D341Med (cell line): ENCODE measurements at places on chromosomes 7 and 10.

DNA sequence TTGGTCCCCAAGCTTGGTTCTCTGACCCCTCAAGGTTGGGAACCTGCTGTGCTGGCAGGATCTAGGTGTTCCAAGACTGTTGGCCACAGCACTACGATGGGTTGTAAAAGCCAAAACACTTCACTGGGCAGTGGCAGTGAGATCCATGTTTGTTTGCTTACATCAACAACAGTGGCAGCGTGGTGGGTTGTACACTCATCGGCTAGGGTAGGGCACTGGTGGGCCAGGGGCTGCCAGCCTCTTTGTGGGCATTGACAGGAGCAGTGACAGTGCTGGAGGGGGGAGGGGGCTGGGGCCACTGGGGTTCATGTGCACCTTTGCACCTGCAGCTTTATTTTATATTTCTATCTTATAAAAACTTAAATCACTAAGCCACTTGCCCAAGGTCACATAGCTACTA is 126.7 kb upstream of the ZWINT start:
- no peak for DNase-seq

DNA sequence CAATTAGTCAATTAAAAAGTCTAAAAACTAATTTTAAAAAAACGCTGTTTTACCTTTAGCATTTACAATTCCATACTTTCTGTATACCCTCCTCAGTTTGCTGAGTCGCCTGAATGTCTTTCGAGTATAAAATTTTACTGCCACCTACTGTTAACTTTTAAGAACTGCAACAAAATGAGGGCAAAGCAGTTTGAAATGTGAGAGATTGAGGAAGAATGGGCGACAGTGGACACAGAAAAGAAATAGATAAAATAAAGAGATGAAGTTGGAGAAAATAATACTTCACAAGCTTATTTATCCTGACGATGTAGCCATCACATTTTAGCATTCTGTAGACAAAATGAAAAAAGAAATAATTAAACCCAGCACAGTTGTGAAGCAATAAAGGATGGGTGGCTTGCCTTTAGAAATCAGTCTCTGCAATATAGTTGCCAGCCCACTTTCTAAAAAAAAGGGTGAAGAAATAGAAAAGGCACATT is 110.8 kb upstream of the PTN start:
- peak; percentile 46 for DNase-seq

GRCh38 chr10:75048669-75049098 is 62.8 kb upstream of the SAMD8 start:
- no peak for DNase-seq

DNA sequence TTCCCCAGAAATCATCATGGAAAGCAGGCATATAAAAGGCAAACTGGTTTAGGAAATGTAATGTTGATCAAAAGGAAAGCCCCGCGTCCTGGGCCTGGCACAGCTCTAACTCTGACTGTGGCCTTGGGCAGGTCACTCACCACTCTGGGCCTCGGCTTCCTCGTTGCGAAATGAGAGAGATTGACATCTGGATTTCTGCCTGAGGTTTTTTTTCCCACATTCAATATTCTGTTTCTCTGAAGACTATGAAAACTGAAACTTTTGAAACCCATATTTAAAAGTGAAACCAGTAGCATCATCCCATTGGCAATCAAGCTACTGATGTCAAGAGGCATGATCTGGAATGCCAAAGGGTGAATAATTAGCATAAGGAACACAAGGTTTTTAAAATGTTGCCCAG is 369.7 kb upstream of the NPVF start:
- no peak for DNase-seq

DNA sequence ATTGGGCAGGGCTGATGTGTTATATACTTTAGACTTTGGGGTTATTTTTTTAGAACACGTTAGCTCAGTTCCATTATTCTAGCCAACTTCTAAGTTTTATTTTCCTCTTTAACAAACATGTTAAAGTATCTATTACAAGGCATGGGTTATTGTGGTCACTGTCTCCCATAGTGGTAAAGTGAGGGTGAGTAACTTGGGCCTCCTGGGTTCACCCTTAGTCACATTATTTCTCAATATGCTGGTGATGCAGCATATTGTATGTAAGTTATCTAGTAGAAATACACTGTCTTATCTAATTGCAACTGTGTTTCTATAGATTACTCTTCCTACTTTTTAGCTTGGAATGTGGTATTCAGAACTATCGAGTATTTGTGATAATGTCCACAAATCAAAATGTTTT is 65.9 kb downstream of the BBS9 start:
- no peak for DNase-seq

DNA sequence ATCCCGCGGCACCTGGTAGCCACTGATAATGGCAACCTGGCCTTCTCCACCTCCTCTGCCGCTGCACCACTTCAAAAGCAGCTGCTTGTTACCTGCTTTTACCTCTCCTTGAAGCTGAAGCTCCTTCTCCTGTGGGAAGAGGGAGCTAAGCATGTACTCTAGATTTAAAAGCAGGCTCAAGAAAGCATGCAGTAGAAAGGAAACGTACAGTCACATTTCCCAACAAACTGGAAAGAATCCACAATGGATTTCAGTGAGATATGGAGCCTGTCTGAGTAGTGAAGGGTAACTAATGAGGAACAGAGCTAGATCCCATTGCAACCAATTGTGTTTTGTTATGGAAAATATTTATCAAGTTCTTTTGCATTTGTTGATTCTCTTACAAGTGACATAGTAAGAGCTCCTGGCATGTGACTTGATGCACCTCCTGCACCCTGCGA is 457.4 kb upstream of the GALNT17 start:
- DNase-seq: no peak

GRCh38 chr7:33040803-33041516 is 21.6 kb downstream of the NT5C3A start:
- DNase-seq: peak; percentile 22

DNA sequence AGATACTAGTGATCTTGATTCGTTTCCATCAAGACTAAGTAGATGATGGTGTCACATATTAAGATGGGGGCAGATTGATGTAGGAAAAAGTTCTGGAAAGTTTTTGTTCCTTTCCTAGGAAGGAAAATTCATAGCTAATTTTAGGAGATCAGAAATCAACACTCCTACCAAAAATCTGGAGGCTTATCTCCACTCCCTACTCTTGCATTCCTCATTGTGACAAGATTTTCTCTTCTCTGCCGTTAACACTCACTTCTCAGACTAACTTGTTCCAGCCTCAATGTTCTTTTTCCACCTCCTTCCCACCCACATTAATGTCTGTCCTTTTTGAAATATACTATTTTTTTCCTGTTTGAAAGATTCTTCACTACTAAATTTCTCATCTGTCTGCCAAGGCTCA is 851.9 kb upstream of the GHITM start:
- DNase-seq: no peak
